ENCODE measurements at places on chromosomes 3 and 15.
A peak's percentile ranks its signal among the peaks of the same experiment; 100 is the strongest.

- DNase-seq = peak; percentile 7
These were observed 281.9 kb upstream of the ONECUT1 start for GRCh38 chr15:53072077-53072476.

- peak; percentile 26 for DNase-seq
These were observed 699 bp downstream of the MEGF11 start for GRCh38 chr15:66252685-66253417.

DNA sequence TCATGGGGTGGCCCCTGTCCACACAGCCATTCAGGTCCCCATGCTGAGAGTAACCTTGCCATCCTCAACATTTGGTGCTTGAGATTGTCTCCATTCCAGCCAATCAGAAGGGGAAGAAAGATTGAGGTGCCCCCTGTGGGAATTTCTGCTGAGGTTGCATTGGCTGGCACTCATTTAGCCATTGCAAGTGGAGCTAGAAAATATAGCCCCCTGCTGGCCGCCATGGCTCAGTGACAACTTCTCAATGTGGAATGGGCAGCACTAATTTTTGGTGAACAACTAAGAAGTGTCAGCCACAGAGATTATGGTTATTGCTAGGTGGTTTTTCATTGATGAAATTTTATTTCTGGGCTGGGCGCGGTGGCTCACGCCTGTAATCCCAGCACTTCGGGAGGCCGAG lies 22.0 kb downstream of the COL6A6 start:
- DNase-seq = peak; percentile 25

DNA sequence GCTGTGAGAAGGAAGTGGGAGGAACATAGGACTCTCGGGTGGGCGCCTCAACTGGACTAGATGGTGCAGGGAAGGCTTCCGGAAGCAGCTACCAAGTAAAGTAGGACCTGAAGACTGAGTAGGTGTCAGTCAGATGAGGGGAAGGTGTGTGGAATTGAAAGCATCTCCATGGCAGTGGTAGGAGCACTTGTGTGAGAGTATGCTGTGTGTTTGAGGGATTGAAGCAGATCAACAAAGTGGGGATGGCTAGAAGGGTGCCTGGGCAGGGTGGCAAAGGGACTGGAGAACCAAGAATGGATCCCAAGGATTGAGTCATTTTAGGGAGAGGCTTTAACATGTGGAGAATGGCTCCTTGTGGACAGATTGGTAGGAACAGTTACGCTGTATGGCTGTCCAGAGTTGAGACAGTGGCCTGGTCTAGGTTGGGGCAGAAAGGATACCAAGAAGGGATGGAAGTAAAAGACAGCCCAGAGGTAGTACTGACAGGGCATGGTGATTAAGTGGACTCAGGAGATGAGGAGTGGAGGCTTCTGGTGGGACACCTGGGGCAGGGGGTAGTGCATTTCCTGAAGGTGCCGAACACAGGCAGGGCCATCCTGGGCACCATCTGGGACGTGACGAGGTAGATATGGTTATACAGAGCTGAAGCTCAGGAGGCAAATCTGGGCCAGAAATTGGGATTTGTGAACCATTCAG lies 1.5 kb downstream of the UQCC5 start:
- DNase-seq = no peak

DNA sequence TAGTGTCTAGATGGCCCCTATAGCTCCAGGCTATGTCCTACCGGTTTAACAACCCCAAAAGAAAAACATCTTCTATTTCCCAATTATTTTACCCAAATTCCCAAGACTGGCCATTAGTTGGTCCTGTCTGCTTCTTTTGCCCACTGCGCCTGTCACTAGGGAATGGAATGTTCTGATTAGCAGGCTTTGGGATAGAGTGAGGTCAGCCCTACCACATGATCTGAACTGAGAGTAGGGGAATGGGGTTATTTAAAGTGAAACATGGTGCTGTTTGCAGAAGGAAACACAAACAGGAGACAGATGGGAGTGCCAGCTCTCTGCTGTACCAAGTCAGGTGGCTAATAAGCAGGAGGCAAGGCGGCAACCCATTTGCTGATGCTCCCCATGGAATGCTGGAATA lies 635.6 kb upstream of the CFAP20DC start:
- DNase-seq = no peak
